ENCODE measurements at places on chromosomes 4 and X.

DNA sequence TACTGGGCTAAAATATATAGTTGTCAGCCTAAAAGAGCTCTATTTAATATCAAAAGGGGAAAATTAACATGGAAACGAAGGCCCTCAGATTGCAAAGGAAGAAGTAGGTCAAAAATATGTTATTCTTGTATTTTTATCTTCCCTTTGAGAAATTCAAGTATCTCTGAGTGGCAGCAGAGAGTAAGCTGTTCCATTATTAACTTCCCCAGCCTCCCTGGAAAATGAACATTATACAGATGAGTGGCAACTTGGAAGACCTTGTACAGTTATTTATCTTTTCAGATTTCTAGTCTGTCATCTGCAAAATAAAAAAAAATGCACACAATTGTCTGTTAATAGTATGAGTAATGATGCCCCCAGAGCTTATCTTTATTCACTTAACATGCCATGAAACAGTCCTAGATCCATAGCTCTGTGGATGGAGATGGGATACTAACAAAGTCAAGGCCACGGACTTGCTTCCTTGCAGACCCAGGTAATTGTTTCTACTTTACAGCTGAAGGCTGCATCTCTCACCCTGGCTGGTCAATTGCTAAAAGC, 93.0 kb downstream of the CORIN start:
- no peak for DNase-seq

- no peak for DNase-seq
Observed at GRCh38 chrX:9153300-9153699, 119.4 kb upstream of the FAM9B start.

DNA sequence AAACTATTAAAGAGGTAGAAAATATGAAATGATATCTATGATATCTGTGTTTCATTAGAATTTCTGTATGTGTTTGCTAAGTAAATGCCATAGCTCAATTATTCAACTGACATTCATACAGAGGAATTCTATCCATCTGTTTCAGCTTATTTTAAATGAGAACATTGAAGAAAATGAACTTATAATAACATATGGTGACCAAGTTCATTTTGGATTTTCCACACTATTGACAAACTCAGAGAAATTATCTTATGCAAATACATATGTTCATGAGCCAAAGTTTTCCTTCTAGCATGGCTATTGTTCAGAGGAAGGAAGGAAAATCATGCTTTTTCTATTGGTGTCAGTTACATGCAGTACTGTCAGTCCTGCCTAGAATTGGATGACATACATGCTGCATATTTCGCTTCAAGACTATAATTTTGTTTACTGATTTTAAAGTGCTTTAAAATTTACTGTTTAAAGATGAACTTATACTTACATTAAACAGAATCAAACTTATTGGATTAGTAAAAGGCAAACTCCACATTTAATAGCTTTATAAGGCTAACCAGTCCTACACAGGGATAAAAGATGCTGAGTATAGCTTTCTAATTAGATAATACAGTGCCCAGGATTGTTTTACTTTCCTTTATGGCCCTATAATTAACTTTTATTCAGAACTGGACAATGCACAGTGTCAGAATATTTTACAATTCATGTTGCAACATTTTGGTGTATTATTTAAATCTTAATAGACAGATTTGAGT, 646.2 kb downstream of the TRAM1L1 start:
- no peak for DNase-seq

- DNase-seq: no peak
Observed at GRCh38 chrX:10597871-10598270, 22.5 kb downstream of the MID1 start.

DNA sequence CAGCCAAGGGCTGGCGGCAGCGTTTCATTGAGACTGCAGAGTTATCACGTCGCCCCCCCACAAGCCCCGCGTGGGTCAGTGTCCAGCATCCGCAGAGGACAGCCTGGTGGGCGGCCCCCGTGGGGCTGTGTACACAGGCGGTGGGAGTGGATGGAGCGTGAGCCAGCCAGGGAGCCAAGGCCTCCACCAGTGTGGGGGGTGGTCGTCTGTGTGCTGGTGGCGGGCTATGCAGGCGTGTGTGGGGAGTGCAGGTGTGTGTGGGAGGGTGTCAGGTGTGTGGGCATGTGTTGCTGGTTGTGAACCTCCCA, 56.5 kb upstream of the NKX1-1 start:
- DNase-seq: no peak

GRCh38 chr4:159600061-159600460, 497.2 kb downstream of the RAPGEF2 start:
- DNase-seq: no peak

GRCh38 chr4:164109503-164109902, 615.0 kb downstream of the TMA16 start:
- no peak for DNase-seq

GRCh38 chr4:8280876-8281440, 11.4 kb downstream of the HTRA3 start:
- DNase-seq: no peak

GRCh38 chrX:630007-630611, 482 bp upstream of the SHOX start:
- no peak for DNase-seq

GRCh38 chr4:12729384-12729783, 754.8 kb downstream of the RAB28 start:
- no peak for DNase-seq

- no peak for DNase-seq
Observed at GRCh38 chrX:54922547-54922946, 1.9 kb downstream of the TRO start.

DNA sequence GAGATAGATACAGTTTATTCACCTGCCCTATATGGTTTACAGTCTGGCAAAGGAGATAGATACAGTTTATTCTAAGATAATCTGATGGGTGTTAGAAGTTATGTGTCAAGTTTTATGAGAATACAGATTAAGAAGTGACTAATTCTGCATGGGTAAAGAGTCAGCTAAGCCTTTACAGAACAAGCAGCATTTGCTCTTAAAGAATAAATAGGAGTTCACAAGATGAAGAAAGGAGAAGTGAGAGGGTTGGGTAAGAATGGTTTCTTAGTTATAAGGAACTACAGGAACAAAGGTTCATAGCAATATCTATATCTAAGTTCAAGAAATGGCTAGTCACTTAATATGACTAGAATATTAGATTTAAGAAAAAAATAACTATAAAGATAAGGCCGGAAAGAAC, 47.6 kb downstream of the THOC2 start:
- DNase-seq: no peak

DNA sequence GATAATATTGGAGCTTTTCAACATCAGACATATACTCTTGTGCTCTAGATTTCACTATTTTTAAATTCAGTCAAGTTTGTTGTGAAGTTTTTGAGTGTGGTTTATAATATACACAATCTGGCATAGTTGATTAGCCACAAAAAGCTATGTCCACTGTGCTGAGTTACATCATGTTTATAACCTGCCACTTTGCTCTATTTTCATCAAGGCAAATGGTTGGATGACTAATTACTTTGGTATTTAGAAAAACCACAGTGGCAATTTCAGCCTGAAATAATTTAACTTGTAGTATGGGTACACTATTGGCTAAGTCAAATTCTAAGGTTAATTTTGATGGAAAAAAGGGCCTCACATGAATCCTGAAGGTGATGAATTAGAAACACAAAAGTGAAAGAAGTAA, 262.6 kb downstream of the C4orf33 start:
- DNase-seq: no peak

GRCh38 chr4:30866907-30867306, 146.7 kb downstream of the PCDH7 start:
- no peak for DNase-seq

DNA sequence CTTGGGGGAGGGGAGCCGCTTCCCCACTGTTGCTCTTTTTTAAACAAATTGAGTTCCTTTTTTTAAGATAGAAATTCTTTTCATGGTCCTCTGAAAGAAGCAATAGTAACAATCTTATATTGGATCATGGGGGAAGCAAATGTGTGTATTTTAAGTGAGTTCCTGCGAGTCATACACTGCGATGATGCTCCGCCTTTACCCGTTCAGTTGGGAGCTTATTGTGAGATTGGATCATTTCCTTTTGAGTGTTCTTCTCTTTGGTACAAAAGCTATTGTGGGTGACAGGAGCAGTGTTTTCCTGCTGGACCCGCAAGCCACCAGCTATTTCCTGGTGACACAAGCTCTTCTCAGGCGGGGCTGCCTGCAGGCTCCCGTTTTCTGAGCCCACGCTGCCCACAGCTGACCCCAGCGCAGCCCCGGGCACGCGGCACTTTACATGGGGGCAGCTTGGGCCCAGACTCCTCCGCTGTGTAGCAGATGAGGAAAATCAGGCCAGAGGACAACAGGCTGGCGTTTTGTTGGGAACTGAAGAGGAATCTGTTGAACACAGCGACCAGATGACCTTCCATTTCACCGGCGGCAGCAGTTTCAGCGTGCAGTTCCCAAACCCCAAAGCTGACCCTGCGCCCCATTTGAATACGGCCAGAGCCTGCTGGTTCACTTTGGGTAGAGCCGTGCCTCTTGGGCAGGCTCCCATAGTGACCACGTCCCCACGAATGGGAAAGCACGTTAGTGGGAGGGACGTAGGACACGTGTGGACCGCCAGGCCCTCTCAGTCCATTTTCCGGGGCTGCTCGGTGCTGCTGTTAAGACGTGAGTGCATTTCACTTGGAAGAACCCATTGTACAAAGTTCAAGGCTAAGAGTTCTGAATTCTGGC, 12.2 kb downstream of the TADA2B start:
- no peak for DNase-seq

DNA sequence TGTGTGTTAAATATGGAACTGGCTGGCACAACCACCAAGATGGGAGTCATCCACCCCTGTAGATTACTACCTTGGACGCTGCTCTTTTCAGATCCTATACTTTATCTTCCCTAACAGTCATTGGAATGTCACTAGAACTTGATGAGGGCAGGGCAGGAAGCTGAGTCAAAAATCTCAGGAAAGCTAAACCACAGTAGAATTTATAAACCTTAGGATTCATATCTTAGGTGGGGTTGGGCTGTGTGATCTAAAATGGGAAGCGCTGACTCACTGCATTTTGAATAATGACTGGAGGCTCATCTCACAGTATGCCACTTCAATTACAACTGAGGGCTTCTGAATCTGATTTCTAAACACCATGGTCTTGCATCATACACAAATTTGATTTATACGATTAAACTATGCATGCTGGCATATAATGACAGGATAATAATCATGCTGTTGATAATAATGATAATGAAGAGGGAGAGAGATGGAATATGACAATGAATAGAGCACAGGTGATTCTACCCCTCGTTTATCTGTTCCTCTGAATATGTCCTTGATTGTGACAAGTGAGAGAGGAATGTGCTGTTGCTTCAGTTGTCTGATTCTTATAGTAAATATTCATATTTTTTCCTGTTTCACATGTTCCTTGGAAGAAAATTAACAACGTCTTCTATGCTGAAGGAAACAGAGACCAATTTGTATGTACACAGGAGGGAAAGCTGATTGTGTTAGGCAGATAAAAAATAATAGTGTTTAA, 270.3 kb upstream of the HS3ST1 start:
- DNase-seq: no peak

GRCh38 chr4:100391086-100391485, 126.7 kb downstream of the EMCN start:
- no peak for DNase-seq

DNA sequence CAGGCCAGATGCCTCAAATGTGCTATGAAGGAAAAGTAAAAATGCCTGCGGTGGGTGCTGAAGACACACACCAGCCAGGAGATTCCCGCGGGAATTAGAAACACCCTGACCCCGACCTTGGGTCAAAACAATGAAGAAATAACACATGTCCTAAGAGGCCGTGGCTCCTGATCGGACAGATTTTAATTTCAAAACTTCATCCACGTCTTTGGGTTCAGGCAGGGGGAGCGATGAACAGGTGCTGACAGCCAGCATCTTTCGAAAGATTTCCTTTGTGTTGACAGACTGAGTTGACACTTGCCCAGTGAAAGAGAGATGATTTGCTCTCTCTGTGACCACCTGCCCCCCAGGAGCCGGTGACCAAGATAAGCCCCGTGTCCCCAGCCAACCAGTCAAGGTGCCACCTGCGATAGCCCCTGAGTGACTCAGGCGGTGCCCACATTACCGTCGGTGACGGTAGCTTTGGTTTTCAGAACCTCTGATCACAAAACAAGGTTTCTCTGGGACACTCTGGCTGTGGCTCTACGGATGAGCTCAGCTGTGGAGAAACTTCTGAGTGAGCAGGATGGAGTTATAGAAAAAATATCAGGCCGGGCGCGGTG, 11.0 kb upstream of the IL3RA start:
- DNase-seq: no peak

DNA sequence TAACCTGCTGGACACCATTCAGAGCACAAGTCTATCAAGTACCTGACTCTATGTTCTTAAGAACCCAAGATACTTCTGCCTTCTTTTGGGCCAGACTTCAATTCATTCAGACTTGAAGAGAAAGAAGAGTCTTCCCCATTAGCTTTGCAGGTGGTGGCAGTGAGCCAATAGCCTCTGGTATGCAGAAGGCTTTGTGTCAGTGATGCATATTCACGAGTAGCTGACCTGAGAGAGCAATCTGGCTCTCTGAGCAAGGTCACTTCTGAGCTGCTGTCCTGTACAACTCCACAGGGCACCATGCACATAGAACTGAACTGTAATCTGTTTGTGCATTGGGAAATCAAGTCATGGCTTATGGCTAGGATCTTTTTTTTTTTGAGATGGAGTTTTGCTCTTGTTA, 39.9 kb upstream of the SPINK2 start:
- DNase-seq: no peak

- no peak for DNase-seq
Observed at GRCh38 chrX:48934581-48935300, 15.9 kb upstream of the PIM2 start.

DNA sequence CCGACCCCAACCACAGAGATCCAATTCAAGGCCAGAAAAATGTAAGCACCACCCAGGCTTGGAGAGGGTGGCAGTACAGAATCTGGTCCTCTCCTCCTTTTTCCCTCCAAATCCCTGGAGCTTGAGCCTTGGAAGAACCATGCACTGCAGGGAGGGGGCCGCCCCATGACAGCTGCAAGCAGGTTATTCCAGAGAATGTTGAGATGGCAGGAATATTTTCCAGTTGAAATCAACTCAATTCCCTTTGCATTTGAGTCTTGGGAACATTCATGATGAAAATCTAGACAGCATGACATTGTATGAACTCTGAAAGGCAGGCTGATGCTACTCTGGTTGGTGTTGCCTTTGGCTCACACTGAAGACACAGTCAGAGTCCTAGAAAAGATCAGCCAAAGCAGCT, 386.6 kb upstream of the FGF16 start:
- no peak for DNase-seq

GRCh38 chrX:19774905-19775304, 112.5 kb downstream of the SH3KBP1 start:
- no peak for DNase-seq

- no peak for DNase-seq
Observed at GRCh38 chrX:121479406-121479805, 432.0 kb downstream of the GLUD2 start.

GRCh38 chrX:17703201-17703600, 34.1 kb upstream of the SCML1 start:
- DNase-seq: no peak

- DNase-seq: no peak
Observed at GRCh38 chr4:173529477-173530325, at the start of gene HAND2. TSS of gene HAND2 (minus strand) at chr4:173530229. CDS start at chr4:173529289, 940 bp downstream.

GRCh38 chrX:38166478-38167083, 54.1 kb downstream of the SRPX start:
- no peak for DNase-seq

Measured in NCI-H1436 treated with DMSO at 0.1 percent for 48 hours (cell line).